ENCODE measurements at places on chromosomes 5 and 9. TPM values are rescaled to one million over a fixed set of nuclear protein-coding genes. Genes with fewer than 3 reads are reported as not detected.

Gene OTP
- total RNA-seq: 0.03 TPM

Gene FAM120AOS
- 49.2 TPM for total RNA-seq

Gene SLC36A2
- total RNA-seq: not detected

Gene PAIP2
- 109 TPM for total RNA-seq

Gene PCDHGA3
- not detected for total RNA-seq

Gene PDE8B
- total RNA-seq: 1.1 TPM

Gene FOXI1
- not detected for total RNA-seq

Gene ABL1
- total RNA-seq: 53.3 TPM

Gene SPINK7
- total RNA-seq: not detected

Gene PCSK5
- total RNA-seq: 0.96 TPM

Gene ANKRD18B
- 4.6 TPM for total RNA-seq

Gene IFNE
- total RNA-seq: 1.6 TPM

Gene DDX4
- total RNA-seq: not detected

Gene CD74
- total RNA-seq: 0.09 TPM

Gene KCNMB1
- not detected for total RNA-seq

Data from A549 treated with CORT108297 at 1 μM for 4 hours (cell line).